ENCODE measurements at places on chromosomes 2 and 18. TPM values are rescaled to one million over a fixed set of nuclear protein-coding genes. Genes with fewer than 3 reads are reported as not detected.

DSG1 gene
- total RNA-seq: 0.89 TPM

VIT gene
- 2.6 TPM for total RNA-seq

LRP2 gene
- total RNA-seq: 0.30 TPM

KCNS3 gene
- total RNA-seq: 3.7 TPM

C2orf80 gene
- total RNA-seq: not detected

RMC1 gene
- 18.1 TPM for total RNA-seq

SLC38A11 gene
- 0.51 TPM for total RNA-seq

DNAH7 gene
- total RNA-seq: 0.32 TPM

DNA sequence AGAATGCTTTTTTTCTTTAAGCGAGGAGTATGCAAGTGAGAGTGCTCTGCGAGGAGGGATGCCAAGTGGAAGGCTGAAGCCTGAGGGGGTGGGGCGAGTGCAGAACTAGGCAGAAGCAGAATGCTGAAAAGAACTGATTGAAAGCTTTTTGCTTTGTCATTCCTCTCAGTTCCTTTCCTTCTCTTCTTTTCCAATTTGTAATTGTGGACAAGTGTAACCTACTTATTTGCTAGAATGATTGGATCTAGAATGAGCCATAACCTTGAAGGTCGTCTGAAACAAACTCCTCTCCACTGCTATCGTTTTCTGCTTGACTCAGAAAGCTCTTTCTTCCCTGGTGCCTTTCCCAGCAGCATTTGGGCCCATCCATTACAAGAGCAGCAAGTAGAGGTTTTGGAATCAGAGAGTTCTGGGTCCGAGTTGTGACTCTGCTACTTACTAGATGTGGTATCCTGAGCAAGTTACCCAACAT is 115.3 kb downstream of the METTL8 start:
- no peak for DNase-seq

- DNase-seq: no peak
Measured at GRCh38 chr2:196201229-196202009, 30.0 kb upstream of the STK17B start.

DNA sequence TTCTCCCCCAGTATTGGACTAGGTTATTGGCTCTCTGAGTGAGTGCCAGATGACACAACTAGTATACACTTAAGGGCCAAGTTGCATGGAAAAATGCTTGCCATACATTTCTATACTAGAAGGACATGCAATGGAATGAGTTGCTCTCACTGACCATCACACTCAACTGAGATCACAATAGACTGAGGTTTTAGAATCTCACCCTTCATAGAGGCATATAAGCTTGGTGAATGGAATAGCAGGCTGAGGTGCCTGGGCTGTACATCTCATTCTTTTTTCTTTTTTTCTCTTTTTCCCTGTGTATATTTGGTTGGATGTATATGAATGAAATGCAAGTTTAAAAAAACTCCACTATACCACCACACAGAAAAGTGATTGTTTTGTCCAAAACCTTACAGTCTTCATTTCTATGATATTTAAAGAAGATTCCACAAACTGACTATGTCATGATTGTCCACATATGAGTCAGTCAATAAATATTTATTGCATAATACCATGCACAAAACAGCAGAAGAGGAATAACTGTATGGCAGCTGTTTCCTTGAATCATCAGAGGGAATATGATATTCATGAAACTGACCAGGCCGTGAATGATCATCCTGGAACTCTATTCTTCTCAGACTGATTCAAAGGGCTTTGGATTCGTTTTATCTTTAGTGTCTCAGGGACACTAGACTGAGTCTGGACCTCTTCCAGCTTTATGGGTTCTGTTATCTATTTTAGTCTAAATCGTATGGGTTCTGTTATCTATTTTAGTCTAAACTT is 122.6 kb upstream of the STK17B start:
- DNase-seq: no peak

DNA sequence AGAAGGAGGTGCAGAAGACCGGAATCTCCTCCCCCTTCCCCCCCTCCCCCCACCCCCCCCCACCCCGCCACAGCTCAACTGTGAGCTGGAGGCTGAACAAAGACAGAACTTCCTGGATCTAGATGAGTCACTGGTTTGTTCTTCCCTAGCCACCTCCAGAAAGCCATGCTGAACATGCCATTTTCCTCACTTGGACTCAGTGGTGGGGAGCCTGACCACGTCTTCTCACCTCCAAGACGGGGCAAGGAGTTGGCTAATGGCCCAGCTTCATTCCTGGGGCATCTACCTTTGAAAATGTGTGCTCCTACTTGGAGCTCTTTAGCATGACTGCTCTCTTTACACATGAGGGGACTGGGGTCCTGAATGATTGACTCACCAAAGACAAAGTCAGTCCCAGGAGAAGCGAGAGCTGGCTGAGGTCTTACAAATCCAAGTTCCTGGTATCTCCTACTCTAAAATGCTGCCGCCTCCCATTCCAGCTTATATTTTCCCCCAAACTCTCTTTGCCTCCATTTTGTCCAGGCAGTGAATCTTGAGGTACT is 22.6 kb upstream of the FZD5 start:
- DNase-seq: peak; percentile 61

Data from cardiac septum (tissue), 1 donor.